ENCODE measurements at places on chromosomes 16 and 17.

- DNase-seq = no peak
Measured at GRCh38 chr17:76567634-76568432, 17.8 kb downstream of the ST6GALNAC2 start.

DNA sequence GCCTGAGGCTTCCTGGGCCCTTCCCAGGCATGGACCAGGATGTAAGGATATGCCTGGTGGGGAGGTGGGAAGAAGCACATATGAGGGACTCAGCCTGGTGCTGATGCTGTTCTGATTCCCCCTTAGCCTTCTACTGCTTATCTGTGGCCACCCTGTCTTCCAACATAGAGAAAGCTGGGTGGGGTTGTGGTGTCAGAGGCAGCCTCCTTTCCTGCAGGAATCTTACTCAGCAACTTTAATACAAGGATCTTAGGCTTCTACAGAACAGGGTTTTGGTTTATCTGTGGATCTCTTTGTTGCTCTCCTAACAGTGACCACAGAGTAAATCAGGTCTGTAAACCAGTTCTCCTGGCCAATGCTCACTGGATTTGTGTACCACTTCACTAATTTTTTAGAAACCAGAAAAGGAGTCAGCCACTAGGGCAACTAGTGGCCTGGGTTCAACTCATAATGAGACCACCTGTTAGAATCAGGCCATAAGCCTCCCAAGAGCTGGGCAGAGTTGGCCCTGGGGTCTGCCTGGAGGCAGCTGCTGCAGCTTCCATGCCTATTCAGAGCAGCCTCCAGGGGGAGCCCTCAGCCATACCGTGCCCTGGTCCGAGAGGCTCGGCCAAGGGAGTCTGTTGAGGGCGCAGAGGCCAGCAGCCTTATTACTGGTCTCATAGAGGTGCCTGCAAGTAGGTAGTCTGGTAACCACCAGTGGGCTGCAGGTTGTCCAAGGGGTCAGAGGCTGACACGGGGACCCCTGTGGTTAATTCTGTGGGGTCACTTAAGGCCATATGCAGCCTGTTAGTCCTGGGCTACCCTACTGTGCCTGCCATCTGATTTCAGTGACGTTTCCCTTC, 7.1 kb downstream of the HAS3 start:
- DNase-seq = peak; percentile 26

DNA sequence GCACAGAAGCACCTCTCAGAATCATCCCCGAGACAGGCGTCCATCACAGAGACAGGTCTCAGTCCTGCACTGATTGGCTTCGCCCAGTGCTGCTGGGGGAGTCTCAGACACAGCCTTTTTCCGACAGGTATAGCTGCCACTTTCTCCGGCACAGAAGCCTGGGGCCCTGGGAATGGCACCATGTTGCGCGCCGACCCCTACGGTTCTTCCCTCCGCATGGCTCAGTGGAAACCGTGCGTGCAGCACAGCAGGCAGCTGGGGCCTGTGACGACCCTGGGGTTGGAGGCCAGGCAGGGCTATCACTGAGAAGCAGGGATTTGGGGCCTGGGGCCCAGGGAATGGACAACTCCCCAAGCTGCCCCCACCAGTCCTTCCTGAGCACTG, 29.7 kb upstream of the CDH15 start:
- no peak for DNase-seq

GRCh38 chr16:2776500-2777139, 460 bp downstream of the ELOB start:
- DNase-seq = no peak

DNA sequence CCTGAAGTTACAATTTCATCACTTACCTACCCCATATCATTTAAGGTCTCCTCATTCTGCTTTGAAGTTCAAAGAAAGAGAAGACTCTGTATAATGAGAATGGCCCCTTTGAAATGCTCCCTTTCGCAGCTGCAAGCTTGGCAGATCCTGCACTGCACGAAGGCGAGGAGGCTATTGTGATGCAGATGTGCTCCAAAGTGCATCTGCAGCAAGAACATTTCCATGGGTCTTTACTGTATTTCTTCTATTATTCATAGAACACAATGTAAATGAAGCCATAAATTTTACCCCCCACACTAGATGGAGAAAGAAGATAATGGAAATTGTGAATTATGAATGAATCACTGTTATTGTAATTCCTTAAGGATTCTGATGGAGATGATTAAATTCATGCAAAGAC, 178.7 kb downstream of the CHD9NB start:
- DNase-seq = no peak
